ENCODE measurements at places on chromosomes 3 and 15. TPM values are rescaled to one million over a fixed set of nuclear protein-coding genes. Genes with fewer than 3 reads are reported as not detected.

ATP13A5 gene
- not detected for total RNA-seq

CD200R1 gene
- total RNA-seq = 2.6 TPM

CNTN4 gene
- total RNA-seq = not detected

CADM2 gene
- total RNA-seq = 0.53 TPM

ALDH1L1 gene
- not detected for total RNA-seq

LOXL1 gene
- total RNA-seq = 1.4 TPM
